ENCODE measurements at places on chromosomes 2 and 18.

GRCh38 chr2:28629910-28630309, 121.7 kb upstream of the PPP1CB start:
- DNase-seq: no peak

- no peak for DNase-seq
Measured at GRCh38 chr2:44119878-44120277, 48.8 kb upstream of the PPM1B start.

GRCh38 chr2:173086518-173087213, 11.0 kb downstream of the MAP3K20 start:
- DNase-seq: no peak

GRCh38 chr2:175769200-175769599, 232.9 kb downstream of the LNPK start:
- DNase-seq: no peak

- DNase-seq: no peak
Measured at GRCh38 chr2:171792157-171792556, 101.9 kb downstream of the SLC25A12 start.

DNA sequence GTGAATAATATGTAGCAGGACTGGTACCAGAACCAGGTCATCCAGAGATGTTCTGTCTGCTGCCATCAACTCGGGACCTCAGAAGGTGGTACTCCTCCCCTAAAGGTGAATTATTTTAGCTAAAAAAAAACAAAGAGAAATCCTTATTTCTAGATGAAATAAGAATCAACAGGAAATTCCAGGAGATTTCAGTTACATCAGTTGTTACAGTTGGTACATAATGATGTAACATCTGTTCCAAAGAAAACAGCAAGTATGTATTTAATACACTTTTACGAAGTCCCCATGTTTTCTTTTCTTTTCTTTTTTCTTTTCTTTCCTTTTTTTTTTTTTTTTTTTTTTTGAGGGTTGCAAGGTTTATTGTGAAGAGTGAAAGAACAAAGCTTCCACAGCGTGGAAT, 33.6 kb upstream of the CD28 start:
- DNase-seq: no peak

DNA sequence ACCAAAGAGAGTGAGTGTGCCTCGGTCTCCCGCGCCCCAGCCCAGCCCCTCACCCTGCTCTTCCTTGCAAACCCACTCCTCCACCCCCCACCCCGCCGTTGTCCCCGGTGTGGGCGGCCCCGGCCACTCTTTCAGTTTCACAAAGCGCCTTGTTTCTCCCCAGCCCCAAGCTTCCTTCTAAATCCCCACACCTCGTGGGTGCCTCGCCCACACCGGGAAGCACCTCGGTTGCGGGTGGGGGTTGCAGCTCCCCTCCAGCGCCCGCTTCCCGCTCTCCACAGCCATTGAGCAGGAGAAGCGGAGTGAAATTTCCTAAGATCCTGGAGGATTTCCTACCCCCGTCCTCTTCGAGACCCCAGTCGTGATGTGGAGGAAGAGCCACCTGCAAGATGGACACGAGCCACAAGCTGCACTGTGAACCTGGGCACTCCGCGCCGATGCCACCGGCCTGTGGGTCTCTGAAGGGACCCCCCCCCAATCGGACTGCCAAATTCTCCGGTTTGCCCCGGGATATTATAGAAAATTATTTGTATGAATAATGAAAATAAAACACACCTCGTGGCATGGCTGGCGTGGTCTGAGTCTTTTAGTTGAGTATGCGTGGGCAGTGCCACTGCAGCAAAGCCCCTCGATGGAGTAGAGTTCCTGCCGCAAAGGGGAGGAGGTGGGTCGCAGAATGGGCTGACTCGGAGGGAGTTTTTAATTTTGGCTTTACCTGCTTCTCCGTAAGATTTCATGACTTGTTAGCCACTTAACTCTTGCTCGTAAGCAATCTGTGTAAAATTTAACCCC, 848 bp downstream of the TMSB10 start:
- peak; percentile 58 for DNase-seq

GRCh38 chr2:224520064-224520463, 65.1 kb downstream of the CUL3 start:
- no peak for DNase-seq

DNA sequence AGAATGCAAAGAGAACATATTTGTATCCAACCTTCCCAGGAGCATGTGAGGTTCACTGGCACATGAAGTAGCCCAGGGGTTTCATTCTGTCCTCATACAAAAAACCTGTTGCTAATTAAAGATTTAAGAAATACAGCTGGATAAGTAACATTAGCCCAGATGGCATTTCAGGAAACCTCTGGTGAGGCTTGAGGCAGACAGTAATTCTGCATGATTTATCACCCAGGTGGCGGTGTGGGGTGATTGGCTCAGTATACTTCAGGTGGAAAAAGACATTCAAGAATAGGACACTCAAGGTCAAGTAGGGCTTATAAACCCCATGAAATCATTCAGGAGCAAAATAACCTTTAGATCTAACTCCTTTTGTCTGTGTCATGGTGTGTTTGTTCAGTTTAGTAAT, 237.4 kb downstream of the RNF144A start:
- DNase-seq: no peak

GRCh38 chr18:35291166-35291565, 1.1 kb upstream of the ZSCAN30 start:
- DNase-seq: no peak

- no peak for DNase-seq
Measured at GRCh38 chr2:1633092-1633671, 111.1 kb downstream of the PXDN start.

DNA sequence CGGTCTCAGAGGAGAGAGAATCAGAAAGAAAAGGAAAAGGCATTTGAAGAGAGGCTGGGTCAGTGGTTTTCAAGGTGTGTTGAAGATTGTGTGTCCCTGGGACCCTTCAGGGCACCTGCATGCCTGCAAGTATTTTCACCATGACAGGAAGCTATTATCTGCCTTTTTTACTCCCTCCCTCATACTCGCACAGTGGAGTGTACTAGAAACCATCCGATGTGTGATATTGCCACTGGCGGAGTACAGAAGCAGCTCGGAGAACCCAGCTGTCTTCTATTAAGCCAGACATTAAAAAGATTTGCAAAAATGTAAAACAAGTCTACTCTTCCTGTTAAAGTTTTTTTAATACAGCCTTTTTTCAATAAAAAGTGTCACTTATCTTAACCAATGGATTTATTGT, 33.7 kb upstream of the RFX8 start:
- DNase-seq: no peak

DNA sequence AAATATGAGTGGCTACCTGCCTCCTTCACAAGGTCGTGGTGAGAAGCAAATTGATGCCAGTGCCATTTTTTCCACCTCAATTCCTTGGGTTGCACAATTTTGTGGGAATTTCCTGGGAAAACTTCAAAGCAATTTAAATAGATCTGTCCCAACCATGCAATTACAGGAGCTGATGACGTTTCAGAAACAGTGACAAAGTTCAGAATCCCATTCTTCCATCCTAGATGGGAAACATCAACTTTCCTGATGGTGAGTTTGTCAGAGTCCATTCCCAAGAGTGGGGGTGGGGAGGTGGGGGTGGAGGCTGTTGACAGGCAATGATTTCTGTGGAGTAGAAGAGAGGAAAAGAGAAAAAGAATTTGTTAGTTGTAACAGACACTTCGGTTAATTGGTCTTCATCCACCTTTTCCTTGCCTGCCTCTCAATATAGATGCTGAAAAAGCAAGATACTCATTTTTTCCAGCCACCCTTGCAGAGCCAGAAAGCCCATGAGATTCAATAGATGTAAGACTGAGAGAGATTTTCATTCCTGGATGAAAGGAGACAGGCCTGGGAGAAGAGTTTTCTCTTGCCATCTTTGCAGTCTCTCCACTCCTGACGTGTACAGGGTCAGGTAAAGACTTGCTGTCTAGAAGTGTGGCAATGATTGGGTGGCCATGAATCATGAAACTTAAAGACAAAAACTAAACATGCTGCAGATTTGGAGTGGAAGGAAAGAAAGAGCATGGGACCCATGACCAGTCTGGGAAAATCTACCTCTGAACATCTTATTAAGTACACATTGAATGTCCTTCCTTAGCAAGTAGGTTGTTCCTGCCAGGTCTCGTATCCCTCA, 47.3 kb downstream of the SOCS6 start:
- DNase-seq: no peak

DNA sequence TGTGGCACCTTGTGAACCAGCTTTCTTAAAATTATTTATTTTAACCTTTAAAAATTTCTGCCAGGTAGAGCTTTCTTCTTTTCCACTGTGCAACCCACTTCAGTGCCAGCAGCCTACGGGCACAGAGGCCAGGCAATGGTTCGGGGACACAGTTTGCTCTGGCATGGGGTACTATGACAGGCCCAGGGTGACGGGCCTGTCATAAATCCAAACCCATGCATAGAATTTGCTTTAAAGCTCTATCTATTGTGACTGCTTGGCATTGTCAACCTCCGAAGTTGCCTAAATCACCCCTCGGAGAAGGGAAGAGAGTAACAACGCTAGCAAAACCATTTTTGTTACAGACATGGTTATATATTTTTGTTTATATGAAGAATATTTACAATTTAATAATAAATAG, 1.5 kb downstream of the ODC1 start:
- DNase-seq: no peak

DNA sequence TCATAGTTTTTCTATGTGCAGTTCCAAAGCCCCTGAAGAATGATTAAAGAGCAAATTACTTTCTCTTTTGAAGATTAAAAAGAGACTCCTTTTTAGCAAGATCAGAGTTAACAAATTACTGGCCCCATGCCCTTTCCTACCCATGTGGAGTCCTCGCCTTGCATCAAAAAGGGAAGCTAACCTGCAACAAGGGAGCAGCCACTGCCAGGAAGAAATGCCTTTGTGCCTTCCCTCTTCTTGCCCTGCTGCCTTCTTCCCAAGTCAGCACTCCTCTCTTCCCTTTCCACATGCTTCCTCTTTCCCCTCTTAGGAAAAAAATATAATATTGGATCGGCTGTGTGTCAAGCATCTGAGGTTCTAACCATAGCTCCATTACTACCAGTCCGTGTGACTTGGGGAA, 37.1 kb upstream of the CYP1B1 start:
- DNase-seq: no peak

GRCh38 chr2:26566081-26566375, 75.1 kb downstream of the CIB4 start:
- no peak for DNase-seq

- peak; percentile 24 for DNase-seq
Measured at GRCh38 chr2:152716805-152717227, 445 bp downstream of the PRPF40A start.

DNA sequence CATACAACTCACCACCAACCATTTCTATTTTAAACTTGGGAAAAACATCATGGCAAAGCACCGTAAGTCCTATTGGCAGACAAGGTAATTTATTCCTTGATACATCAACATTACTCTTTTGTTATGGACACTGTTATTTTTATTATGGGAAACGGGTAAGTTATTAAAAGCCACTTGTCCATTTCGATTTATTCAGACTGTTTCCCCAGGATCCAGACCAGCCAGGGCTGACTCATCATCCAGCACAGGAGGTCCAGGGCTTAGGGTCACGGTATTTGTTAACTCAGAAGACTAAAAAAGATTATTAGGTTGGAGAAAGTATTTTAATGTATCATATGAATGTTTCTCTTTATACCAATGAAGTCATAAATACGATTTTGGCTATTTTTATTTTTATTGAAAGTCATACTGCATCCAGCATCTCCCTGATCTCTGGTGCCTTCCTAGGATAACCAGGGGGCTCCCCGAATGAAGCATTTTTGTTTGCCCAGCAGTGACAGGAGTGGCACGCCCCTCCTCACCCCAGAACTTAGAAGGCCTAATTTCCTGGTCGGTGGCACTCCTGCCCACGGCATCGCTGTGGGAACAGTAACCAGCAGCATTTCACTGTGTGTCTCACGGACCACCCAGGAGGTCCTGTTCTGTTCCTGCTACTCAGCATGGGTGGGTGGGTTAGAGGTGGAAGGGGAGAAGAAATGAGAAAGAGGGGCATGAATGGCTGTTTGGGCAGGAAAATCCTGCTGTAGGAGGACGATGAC, 446.1 kb downstream of the EIPR1 start:
- DNase-seq: no peak

DNA sequence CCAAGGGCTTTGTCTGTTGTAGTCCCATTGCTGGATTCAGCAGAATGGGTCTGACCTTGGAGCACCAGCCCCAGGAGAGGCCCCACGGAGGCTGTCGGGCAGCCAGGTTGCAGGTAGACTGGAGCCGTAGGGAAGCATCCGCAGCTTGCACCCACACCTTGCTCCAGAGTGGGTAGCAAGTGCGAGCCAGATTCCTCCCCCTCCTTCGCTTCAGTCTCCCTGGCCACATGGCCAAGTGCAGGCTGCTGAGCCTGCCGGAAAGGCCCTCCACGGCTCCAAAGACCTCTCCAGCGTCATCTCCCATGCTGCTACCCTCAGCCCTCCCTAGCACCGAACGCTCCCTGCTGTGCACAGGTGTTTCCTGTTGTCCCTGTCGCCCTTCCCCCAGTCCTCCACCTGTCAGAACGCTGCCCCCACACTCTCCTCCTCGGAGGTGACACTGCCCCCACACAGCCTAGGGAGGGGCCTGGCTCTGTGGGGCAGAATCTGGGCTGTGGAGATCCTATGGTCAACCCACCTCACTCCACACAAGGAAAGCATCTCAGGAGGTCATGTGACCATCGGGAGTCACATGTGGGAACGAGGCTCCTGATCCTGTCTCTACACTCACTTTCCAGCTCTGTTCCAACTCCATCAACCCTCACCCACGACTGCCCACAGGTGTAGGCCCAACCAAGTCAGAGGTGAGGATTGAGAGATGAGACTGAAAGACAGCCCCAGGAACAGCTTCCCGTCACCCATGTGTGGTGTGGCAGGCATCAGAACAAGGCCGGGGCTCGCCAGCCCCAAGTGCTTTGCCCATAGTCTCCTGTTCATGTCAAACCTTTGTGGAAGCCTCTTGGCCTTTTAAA, 8.3 kb downstream of the KCNF1 start:
- no peak for DNase-seq

DNA sequence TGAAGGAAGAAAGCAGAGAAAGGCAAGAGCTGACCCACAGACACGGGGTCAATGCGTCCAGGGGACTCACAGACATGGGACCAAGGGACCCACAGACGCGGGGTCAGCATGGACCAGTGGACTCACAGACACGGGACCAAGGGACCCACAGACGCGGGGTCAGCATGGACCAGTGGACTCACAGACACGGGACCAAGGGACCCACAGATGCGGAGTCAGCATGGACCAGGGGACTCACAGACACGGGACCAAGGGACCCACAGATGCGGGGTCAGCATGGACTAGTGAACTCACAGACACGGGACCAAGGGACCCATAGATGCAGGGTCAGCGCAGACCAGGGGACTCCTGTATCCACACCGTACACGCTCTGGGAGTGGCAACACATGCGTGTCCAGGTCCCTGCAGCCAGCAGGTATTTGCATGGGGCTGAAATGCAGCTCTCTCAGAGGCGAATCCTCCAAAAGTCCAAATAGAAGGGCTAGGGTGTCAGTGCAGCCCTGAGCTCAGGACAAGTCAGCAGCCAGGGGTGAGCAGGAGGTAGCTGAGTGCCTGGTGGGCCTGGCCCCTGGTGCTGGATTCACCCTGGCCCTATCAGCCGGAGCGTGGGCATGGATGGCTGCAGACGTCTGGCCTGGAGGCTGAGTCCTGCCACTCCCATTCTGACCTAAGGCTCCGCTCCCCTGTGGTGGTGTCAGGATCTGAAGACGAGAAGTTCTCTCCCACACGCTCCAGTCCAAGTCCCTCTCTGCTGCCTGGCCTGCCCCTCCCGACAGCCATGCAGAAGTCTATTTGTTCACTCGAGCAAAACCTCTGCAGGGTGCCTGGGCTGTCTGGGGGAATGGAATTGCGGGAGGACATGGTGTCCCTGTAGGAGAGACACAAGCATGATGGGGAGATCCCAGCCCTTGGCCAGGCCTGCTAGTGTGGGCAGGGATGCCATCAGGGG, 28.5 kb downstream of the TMEM18 start:
- no peak for DNase-seq
